ENCODE measurements at places on chromosomes 16 and 17.

- DNase-seq, result peak; percentile 14
These were observed 7.8 kb upstream of the N4BP1 start for GRCh38 chr16:48617711-48618148.

GRCh38 chr16:15894571-15895374 lies 6.4 kb upstream of the CEP20 start:
- no peak for DNase-seq

GRCh38 chr17:76872221-76872873 lies 4.1 kb downstream of the MGAT5B start:
- no peak for DNase-seq

- no peak for DNase-seq
These were observed 122.8 kb upstream of the HS3ST4 start for GRCh38 chr16:25568991-25569390.

DNA sequence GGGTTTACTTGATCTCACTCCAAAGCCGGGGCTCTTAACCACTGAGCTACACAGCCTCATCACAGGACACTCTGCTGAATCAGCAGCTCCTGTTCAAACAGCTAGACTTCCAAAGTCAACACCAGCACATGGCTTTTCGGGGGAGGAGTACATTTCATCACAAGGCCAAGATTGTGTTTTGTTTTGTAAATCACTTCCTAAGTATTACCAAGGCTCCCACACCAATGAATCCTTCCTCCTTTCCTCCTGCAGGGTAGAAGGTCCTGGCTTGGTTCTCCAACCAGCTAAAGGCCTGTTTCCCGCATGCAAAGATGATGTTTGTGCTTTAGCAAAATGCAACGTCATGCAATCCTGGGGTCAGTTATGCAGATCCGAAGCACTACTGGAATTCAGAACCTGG lies 152.5 kb downstream of the XYLT1 start:
- no peak for DNase-seq

DNA sequence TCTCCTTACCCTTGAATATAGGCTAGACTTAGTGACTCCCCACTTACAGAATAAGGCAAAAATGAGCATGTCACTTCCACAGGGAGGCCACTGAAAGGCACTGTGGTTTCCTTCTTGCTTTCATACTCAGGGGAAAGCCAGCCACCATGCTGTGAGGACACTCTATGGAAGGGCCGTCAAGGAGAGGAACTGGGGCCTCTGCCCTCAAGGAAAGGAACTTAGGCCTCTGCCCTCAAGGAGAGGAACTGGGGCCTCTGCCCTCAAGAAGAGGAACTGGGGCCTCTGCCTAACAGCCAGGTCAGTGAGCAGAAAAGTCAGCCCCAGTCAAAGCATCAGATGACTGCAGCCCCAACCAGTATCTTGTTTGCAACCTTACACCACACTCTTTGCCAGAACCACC lies 30.1 kb downstream of the VPS35 start:
- no peak for DNase-seq

GRCh38 chr16:83661656-83662055 lies 146.1 kb upstream of the HSBP1 start:
- no peak for DNase-seq

DNA sequence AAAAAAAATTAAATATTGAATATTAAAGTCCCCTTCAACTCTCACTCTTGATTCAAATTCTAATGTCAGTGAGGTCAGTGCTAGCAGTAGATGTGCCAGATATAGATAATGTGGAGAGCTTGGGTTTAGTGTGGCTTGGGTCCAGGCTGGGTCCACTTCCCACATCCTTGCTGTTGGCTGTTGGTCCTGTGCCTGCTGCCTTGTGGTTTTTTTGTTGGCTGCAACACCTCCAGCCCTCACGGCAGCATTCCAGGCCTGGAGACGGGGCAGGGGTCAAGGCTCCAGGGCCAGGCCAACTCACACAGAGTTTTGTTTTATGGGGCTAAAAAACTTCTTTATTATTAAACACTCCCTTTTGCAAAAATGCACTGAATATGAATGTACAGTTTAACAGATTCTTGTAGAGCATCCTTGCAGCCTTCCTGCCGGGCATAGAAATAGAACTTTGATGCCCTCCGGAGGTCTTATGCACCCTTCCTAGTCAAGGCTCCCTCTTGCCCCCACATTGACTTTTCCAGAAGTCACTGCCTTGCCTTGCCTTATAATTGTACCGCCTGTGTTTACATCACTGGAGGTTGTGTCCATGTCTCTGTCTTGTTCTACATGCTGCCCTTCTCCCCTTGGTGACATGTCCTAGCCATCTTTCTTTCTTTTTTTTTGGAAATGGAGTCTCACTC lies 25.5 kb upstream of the MYO15B start:
- DNase-seq, result no peak

DNA sequence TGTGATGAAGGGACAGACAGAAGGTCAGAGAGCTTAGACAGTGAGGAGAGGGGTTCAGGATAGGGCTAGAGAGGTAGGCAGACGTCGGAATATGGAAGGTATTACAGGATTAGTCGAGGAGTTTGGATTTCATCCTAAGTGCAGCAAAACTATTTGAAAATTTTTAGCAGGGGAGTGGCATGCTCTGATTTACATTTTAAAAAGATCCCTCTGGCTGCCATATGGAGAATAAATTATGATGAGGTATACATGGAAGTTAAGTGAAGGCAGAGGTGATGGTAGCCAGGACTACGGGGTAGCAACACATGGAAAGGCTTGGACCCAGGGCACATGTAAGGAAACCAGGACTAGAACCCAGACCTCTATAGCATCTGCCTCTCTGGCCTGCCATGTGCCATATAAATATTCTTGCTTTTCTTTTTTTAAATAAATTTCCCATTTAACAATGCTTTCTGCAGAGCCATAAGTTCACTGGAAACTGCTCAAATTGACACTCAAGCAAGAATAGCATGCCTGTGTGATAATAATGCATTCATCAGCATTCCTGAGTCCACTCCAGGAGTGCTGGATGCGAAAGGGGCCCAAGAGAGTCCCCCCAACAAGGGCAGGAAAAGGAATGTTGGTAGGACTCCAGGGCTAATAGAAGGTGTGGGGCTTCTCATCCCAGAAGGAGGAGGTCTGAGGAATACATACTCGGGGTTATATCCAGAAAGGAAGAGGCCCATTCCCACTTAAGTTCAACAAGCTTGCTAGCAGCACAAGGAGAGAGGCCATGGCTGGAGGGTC lies 78.2 kb downstream of the HLF start:
- DNase-seq, result no peak

DNA sequence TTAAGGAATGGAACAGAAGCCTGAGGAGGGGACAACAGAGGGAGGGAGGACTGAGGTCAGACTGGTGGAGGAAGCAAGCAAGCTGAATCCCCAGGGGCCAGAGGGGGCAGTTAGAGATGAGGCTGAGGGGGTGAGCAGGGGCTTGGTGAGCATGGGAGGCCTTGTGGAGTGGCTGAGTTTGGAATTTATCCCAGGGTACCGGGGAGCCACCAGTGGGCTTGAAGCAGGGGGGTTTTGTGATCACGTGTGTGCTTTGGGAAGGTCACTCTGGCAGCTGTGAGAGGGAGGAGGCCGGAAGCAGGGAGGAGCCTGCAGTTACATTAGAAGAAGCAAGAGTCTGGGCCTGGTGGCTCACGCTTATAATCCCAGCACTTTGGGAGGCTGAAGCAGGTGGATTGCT lies 9.8 kb upstream of the CTCF start:
- peak; percentile 93 for DNase-seq
